ENCODE measurements at places on chromosomes 6 and 20. TPM values are rescaled to one million over a fixed set of nuclear protein-coding genes. Genes with fewer than 3 reads are reported as not detected.

Gene FUT9
- not detected for total RNA-seq

Gene PPP1R14C
- total RNA-seq, result 27.3 TPM

DNA sequence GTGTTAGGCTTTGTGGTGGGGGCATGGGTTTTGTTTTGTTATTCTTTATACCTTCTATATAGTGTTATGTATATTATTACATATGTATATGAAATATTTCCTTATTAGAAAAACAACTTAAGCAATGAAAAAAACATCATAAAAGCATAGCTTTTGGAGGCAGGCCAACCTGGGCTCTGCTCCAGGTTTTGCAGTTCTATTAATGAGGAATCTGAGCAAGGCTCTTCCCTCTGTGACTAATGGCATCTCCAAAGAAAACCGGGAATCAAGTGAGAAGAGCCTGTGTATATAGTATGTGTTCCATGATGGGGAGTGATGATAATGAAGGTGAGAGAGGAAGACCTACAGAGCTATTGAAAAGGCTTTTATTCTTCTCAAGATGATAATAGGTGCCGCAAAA lies 291.1 kb downstream of the CLIC5 start:
- no peaks in the 10 kb centered on the region for H3K27me3 ChIP-seq
- no peaks in the 10 kb centered on the region for H3K4me1 ChIP-seq
- H3K36me3 ChIP-seq, result no peaks in the 10 kb centered on the region
- no peak overlapping the region for H3K27ac ChIP-seq

DNA sequence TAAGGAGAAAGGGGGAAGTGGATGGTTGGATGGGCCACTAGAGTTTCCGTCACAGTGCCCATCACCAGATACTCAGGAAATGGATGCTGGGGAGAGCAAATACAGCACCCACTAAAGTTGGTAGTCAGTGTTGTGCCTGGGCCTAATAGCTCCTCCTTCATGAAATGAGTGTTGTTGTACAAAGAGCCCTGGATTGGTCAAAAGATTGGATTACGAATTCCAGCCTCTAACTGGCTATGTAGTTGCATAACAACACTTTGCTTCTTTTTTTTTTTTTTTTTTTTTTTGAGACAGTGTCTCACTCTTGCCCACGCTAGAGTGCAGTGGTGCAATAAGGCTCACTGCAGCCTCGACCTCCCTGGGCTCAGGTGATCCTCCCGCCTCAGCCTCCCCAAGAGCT lies 27.4 kb downstream of the KCNG1 start:
- H3K27ac ChIP-seq, result no peak overlapping the region
- no peaks in the 10 kb centered on the region for H3K36me3 ChIP-seq
- H3K4me3 ChIP-seq, result no peak overlapping the region

DNA sequence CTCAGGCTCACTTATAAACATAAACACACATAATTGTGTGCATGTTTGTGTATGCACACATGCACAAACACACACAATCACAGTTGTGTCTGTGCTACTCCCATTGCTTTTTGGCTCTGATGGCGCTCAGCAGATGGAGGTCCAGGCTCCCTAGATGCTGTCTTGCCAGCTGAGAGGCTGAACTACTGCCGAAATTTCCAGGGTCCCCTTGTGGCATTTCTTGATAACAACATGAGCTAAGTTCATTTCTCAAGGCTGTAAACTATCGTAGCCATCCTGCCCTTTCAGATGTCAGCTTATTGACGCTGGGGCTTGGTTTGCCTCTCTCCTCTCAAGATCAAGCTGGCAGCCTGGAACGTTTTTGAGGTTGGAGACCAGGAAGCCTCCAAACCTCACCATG lies 313.9 kb upstream of the RNF24 start:
- no peak overlapping the region for H3K4me3 ChIP-seq
